ENCODE measurements at places on chromosomes 16 and 17.

GRCh38 chr16:69918241-69918640, 32.9 kb upstream of the CLEC18A start:
- DNase-seq: no peak

- DNase-seq: no peak
Observed at GRCh38 chr16:85583491-85584181, 29.5 kb upstream of the GSE1 start.

- DNase-seq: no peak
Observed at GRCh38 chr16:75862098-75862386, 135.8 kb upstream of the CPHXL start.

- DNase-seq: peak; percentile 93
Observed at GRCh38 chr16:56191156-56191815, at the start of gene GNAO1. Gene GNAO1, plus strand, starts transcription at chr16:56191489. Its CDS starts 747 bp downstream, at chr16:56192236.

DNA sequence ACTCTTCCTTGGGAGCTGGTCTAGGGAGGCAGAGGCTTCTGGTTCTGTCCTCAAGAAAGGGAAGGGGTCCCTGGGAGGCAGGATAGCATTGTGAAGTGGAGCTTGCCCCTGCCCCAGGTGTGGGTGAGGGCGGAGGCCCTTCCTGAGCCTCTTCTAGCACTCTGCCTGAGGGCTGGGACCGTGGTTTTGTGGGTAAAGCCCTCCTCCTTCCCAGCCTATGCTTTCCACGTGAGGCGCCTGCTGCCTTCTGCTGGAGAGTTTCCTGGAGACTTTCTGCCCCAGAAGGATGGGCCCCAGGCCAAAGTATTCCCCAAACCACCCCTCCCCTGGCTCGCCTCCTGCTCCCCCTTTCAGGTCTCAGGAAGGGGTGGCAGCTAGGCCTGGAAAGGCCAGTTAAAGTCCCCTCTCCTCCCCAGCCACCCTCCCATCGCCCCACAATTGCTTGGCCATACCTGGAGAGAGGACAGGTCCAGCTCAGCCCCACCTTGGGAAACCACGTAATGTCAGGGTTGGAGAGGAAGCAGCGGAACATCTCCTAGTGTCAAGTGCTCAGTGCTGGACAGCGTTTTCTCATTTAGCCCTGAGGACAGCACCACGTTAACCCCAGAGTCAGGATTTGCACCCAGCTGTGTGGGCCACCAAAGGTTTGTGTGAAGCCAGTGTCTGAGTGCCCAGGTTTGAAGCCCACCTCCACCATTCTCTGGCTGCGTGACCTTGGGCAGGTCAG, 5.6 kb downstream of the SBK1 start:
- no peak for DNase-seq

DNA sequence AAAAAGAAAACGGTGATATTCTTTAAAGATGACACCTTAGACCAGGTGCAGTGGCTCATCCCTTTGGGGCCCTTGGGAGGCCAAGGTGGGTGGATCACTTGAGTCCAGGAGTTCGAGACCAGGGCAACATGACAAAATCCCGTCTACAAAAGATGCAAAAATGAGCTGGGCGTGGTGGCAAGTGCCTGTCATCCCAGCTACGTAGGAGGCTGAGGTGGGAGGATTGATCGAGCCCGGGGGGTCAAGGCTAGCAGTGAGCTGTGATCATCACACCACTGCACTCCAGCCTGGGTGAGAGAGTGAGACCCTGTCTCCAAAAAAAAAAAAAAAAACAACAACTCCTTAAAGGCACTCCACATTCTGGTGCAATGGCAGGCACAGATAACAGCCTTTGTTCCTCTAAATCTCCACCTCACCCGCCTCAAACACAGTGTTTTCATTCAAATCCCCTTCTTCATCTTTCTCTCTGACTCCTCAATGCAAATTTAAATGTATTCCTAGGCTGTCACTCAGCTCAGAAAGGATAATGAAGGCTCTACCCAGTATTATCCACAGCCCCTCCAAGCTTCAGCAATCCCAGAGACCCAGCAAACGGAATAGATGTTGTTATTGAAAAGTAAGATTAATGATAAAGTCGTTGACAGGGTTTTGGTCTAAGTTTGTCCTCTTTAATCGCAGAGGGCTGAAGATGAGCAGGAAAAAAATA, 56.2 kb upstream of the CACNG5 start:
- no peak for DNase-seq

GRCh38 chr17:81428948-81429774, 33.9 kb downstream of the BAHCC1 start:
- DNase-seq: peak; percentile 83

- no peak for DNase-seq
Observed at GRCh38 chr16:64017796-64018195, 1104.1 kb downstream of the CDH11 start.

GRCh38 chr17:44919411-44919810, 4.1 kb upstream of the GFAP start:
- DNase-seq: no peak

Data from NCI-H2171 (cell line).